ENCODE measurements at places on chromosomes 7 and 10.

DNA sequence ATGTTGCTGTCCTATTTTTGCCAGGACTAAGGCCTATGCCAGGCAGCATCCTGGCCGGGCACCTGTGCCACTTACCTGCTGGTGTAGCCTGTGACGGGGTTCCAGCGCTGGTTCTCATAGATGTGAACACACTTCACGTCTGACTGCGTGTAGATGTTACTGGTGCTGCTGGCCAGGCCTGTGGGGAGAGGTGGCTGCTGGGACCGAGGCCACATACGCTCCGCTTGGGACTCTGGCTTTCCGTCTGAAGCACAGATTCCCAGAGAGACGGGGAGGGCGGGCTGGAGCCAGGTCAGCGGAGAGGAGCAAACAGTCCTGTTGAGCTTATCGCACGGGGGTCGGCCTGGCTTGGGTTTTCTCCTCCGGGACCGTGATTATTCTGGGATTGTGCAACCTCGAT is 16.7 kb downstream of the BHLHA15 start:
- DNase-seq = no peak

- DNase-seq = no peak
Measured at GRCh38 chr10:101693651-101693977, 1.4 kb downstream of the FBXW4 start.

GRCh38 chr7:2099048-2099957 is 133.4 kb downstream of the MAD1L1 start:
- peak; percentile 34 for DNase-seq

GRCh38 chr10:123882681-123883445 is 8.7 kb downstream of the CPXM2 start:
- DNase-seq = no peak

- no peak for DNase-seq
Measured at GRCh38 chr10:10845826-10846503, 171.7 kb upstream of the CELF2 start.

DNA sequence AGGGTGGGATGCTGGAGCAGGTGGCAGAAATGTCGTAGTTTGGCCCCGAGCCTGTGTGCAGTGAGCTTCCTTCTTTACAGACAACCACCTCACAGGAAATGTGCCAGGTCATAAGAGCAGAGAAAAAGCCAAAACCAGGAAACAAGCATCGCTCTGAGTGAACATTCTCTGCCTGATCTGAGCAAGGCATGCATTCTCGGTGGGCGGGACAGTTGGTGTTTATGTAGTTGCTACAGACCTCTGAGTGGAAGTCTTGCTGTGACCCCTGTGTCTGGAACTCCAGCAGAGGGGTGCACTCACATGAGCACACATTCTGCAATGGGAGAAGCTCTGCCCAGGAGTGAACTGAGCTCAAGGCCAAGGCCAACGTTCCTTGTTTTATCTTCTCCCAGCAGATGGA is 230.1 kb downstream of the TCERG1L start:
- DNase-seq = no peak

- DNase-seq = no peak
Measured at GRCh38 chr7:26469188-26469587, 177.5 kb downstream of the SNX10 start.

DNA sequence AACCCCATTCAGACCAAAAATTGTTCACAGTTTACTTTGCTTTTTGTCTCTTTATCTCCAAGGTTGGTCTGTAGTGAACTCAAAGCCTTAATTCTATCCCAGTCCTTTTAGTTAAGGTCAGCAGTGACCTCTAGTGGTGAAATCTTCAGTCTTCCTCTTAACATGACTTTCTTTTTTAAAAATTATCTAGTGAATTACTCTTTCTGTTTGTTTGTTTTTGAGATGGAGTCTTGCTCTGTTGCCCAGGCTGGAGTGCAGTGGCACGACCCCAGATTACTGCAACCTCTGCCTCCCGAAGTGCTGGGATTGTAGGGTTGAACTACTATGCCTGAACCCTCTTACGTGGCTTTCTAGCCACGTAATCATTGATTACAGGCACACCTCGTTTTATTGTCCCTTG is 25.0 kb downstream of the ZNF487 start:
- DNase-seq = peak; percentile 79

- no peak for DNase-seq
Measured at GRCh38 chr10:83538047-83538446, 601.3 kb upstream of the GHITM start.

GRCh38 chr7:49669285-49669684 is 104.2 kb upstream of the VWC2 start:
- no peak for DNase-seq

DNA sequence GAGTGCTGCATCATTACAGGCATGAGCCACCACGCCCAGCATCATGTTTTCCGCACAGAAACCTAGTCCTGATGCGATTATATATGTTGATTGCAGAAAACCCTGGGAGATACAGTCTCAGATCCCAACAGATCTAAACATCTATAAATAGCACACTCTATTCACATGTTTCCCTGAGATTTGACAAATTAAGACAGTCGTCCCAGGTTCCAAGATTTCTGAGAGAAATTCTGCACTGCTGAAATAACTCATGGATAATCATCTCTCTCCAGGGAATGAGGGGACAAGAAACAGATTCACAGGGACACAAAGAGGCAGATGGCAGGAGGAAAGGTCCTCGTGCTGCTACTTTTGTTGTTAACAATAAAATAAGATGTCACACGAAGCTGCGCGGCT is 393.1 kb upstream of the CELF2 start:
- DNase-seq = no peak

- peak; percentile 49 for DNase-seq
Measured at GRCh38 chr10:116287906-116288501, 15.0 kb upstream of the GFRA1 start.

GRCh38 chr10:77698267-77698931 is 60.8 kb upstream of the KCNMA1 start:
- DNase-seq = no peak

- peak; percentile 76 for DNase-seq
Measured at GRCh38 chr10:23968301-23968700, 240.6 kb upstream of the KIAA1217 start.

- peak; percentile 7 for DNase-seq
Measured at GRCh38 chr10:45180946-45181875, 134.2 kb downstream of the OR13A1 start.

GRCh38 chr10:95756041-95756761 is at the start of gene ENTPD1:
TSS of gene ENTPD1 (plus strand) at chr10:95756163. CDS start at chr10:95756240, 77 bp downstream.
- DNase-seq = no peak

GRCh38 chr7:98165827-98166667 is 45.2 kb upstream of the BHLHA15 start:
- peak; percentile 27 for DNase-seq

GRCh38 chr7:1804310-1804709 is 134.2 kb downstream of the ELFN1 start:
- no peak for DNase-seq

- peak; percentile 22 for DNase-seq
Measured at GRCh38 chr7:73978661-73979563, 49.1 kb upstream of the ELN start.

DNA sequence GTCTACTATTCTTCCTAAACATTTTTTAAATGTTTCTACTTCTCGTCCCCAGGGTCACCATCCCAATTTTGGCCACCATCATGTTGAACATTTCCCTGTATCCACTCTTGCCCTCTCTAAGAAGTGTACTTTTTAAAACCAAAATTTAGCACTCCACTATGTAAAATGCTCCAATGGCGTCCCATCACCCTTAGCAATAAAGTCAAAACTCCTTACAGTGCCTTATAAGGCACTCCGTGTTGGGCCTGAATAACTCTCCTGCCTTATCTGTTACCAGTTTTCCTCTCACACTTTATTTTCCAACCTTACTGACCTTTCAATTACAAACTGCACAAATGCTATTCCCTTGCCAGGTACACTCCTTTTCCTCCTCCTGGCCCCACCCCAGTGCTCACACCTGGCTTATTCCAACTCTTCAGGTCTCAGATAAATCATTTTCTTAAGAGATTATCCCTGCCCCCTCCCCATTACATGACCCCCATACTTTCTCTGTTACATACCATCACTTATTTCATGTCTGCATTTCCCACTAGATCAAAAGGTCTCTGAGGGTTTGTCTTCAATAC is 1.3 kb downstream of the TMEM168 start:
- no peak for DNase-seq

GRCh38 chr7:127093340-127093739 is 159.4 kb downstream of the GRM8 start:
- no peak for DNase-seq

GRCh38 chr10:77197544-77197943 is 440.1 kb downstream of the KCNMA1 start:
- DNase-seq = peak; percentile 13

DNA sequence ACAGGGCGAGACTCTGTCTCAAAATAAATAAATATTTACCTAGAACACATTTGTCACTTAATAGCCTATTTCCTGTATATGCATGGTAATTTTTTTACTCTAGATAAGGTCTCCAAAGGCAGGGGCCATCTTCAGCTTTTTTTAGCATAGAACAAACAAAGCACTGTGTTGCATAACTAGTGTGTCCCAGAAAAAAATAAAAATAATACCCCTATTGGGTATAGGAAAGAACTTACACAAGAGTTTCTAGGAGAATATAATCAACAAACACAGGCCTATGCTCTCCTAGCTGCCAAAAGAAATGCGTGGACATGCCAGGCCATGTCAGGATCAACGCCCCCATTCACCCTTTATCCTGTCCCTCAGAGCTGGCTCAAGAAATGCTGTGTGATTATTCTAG is 103.6 kb downstream of the PARD3 start:
- DNase-seq = no peak

GRCh38 chr10:80741278-80741677 is 203.6 kb downstream of the SH2D4B start:
- no peak for DNase-seq

DNA sequence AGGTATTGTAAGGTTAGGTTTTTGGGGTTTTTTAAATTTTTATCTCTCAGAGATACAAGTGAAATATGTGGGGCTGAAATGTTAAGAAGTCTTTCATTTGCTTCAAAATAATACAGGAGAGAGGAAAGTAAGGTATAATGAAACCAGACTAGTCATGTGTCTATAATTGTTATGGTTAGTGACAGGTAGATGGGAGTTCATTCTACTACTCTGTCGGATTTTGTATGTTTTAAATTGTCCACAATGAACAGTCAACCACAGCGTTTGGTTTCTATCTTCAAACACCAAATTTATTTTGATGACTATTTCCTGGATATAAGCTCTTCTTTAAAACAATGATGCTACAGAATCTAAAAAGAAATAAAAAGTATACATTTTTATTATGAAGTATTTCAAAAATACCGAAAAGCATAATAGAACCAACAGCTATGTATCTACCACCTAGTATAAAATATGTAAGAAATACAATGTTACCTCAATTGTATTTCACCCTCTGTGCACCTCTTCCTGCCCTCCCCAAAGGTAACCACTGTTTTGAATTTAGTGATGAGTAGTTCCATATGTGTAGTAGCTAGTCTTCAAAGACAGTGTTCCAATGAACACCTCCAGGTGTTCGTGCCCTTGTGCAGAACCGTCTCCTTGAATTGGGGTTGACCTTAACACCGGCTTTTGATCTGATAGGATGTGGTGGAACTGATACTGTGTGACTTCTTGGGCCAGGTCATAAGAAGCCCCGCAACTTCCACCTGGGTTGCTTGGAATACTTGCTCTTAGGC is 74.8 kb upstream of the CDK1 start:
- no peak for DNase-seq

DNA sequence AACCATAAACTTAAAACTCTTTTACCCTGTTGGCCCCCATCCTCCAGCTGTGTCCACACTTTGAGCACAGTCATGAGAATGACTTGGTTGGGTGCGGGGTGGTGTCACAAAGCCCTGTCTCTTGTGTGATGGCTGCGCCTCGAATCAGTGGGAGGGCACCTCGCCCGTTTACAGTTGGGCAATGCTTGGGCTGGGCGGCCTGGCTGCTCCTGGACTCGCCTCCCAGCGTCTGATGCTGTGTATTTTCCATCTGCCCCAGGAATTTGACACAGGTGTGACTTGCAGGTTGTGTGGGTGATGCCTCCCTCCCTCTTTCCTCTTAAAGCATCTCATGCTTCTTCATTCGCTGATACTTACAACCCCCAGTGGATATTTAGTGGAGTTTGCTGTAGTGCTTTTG is 33.7 kb downstream of the CHST12 start:
- no peak for DNase-seq

- DNase-seq = no peak
Measured at GRCh38 chr7:156219307-156220077, 407.2 kb upstream of the SHH start.

Data from amniotic epithelial cell (primary cell).